ENCODE measurements at places on chromosomes 4 and X.

GRCh38 chr4:139740531-139741041 is 75.0 kb downstream of the MGST2 start:
- DNase-seq, result peak; percentile 31

DNA sequence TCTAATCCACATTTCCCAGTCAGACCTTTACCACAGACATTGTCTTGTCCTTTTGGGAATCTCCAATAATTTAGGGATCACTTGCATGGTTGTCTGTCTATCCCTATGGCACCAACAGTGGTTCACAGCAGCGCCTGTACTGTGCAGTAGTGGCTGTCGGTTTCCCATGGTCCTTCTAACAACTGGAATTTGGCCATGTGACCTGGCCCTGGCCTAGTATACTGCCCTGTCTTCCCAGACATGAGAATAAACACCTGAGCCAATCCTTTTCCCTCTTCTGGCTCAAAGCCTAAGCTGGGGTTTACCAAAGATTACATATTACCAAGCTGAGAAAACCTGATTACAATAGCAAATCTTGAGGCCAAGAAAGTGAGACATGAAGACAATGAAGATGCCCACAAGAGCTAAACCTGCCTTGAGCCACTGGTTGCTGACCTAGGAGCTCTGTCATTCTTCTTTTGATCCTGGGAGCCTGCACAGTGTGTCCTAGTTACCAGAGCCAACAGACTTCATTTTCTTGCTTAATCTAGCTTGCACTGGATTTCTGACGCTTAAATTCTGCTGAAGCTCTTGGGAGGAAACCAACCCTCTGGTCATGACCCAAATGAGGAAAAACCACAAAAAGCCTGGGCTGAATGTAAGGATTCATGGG is 92.1 kb downstream of the SCD5 start:
- DNase-seq, result no peak

DNA sequence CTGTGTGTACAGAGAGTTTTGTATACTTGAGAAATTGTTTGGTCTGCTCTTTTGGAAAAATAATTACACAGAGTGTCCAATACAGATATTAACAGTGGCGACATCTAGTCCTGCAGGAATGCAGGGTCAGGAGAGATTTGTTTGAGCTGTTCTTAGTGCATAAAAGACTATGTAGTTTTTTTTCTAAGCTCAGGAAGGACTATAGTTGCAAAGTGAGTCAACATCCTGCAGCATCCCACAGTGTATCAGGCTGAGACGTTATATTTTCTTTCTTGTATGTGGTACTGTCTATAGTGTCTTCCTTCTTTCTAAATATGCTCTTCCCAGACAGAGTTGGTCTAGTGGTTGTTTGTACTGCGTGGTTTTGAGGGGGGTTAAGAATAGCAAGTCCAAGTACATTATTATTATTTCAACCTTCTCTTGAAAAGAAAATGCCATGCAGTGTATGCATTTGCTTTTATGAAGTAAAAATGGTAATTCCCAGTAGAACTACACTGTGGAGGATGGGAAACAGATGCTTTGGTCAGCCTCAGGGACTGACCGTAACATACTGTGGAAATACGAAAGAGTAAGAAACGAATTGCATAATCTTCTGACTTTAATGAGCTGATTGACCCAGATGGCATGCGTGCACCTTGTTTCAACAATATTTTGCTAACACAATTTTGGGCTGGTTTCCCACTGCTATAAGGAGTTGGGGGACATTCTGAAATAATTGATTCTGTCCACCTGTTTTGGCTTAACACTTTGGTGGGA is 67.4 kb downstream of the DMP1 start:
- no peak for DNase-seq

- DNase-seq, result peak; percentile 65
These were observed 25.3 kb downstream of the GPM6B start for GRCh38 chrX:13791559-13791958.

DNA sequence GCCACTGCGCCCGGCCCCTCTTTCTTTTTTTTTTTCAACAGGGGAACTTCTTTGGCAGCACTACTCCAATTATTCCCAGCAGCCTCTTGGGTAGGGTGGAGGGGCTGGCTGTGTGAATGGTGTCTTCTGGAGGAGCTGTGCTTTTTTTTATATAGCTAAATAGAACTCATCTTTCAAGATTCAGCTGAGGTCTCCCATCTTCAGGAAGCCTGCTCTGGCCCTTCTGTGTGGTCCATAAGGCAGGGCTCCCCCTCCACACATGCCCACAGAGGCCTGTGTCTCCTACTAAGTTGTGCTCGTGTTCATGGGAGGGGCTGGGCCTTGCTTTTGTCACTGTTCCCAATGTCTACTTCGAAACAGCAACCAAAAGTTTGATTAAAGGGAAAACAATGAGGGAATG is 116.8 kb downstream of the AFAP1 start:
- DNase-seq, result no peak

All from NCI-H1417 (cell line).